ENCODE measurements at places on chromosomes 2 and 18. TPM values are rescaled to one million over a fixed set of nuclear protein-coding genes. Genes with fewer than 3 reads are reported as not detected.
A peak's percentile ranks its signal among the peaks of the same experiment; 100 is the strongest.

GRCh38 chr2:148888003-148888501 lies 13.0 kb downstream of the KIF5C start:
- peaks cover 12% of the 10 kb centered on the region for H3K4me1 ChIP-seq
- peaks cover 34% of the 10 kb centered on the region for H3K27me3 ChIP-seq
- H3K27ac ChIP-seq: no peak overlapping the region

- DNase-seq: no peak
- H3K4me1 ChIP-seq: no peaks in the 10 kb centered on the region
Observed at GRCh38 chr18:49546719-49547273, 15.1 kb upstream of the LIPG start.

The ADGRF3 gene
- total RNA-seq: 3.1 TPM

The FAM124B gene
- total RNA-seq: 2.0 TPM

- H3K27ac ChIP-seq: no peak overlapping the region
- H3K4me3 ChIP-seq: no peak overlapping the region
- DNase-seq: no peak
- no peaks in the 10 kb centered on the region for H3K36me3 ChIP-seq
- H3K4me1 ChIP-seq: no peaks in the 10 kb centered on the region
- no peaks in the 10 kb centered on the region for H3K27me3 ChIP-seq
Observed at GRCh38 chr2:114368705-114369104, 73.7 kb upstream of the DPP10 start.

DNA sequence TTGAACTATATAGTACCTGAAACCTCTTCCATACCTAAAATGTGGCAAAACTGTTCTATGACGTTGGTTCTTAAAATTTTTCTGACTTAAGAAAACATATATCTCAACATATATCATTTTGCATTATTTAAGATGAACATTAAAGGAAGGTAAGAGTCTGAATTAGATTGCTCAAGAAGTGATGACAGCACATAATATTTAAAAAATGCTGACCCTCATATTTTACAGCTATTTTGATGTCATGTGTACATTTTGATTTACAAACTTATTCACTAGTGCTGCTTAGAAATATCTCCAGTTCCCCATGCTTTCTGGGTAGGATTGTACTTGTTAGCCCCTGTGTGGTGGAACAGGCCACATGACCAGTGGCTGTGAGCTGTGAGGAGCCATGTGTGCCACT lies 666.1 kb downstream of the SATB2 start:
- H3K4me3 ChIP-seq: no peak overlapping the region
- H3K4me1 ChIP-seq: no peaks in the 10 kb centered on the region
- DNase-seq: no peak

The PROKR1 gene
- not detected for total RNA-seq

The NCKAP5 gene
- not detected for total RNA-seq

The DSC2 gene
- total RNA-seq: not detected

DNA sequence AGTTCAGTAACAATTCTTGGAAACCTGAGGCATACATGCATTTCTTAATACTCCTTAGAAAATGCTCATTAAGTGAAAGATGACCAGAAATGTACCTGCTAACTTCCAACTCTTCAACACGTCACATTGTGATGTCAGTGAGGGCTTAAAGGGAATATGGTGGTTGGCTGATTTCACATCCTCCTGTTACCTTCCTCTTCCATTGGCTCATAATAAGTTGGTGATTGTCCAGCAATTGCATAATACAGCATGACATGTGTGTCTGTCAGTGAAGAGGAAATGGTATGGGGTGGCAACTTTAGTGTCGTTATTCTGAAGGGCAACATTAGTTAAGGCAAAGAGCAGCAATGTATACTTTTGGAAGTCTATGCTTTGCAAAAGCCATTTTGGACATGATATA lies 26.0 kb downstream of the PLEK start:
- H3K4me1 ChIP-seq: peaks cover 25% of the 10 kb centered on the region
- H3K4me3 ChIP-seq: no peak overlapping the region
- H3K27ac ChIP-seq: no peak overlapping the region
- peaks cover 40% of the 10 kb centered on the region for H3K27me3 ChIP-seq
- DNase-seq: no peak

DNA sequence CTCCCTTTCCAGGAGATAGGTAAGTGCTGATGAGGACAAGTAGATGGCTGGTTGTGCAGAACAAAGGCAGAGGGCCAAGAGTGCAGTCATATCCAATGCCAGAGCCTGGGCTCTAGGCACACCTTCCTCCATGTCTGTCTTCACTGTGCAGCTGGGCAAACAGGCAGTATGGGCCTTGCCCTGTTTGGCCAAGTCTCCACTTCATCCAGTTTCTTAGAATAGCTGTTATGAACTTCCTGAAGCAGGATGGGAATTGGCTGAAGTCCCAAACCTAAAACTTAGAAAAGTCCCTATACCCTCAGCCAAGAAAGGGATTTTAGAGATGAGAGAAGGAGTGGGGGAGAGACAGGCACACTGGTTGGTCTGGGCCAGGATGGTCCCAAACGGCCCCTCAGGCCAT lies 37.5 kb upstream of the CYP26B1 start:
- H3K4me3 ChIP-seq: no peak overlapping the region
- no peak for DNase-seq
- no peaks in the 10 kb centered on the region for H3K36me3 ChIP-seq

The RPRM gene
- not detected for total RNA-seq

The NFATC1 gene
- total RNA-seq: 95.0 TPM

The EGR4 gene
- 0.46 TPM for total RNA-seq

- H3K4me1 ChIP-seq: no peaks in the 10 kb centered on the region
- H3K36me3 ChIP-seq: no peaks in the 10 kb centered on the region
- H3K4me3 ChIP-seq: no peak overlapping the region
- peaks cover 22% of the 10 kb centered on the region for H3K27me3 ChIP-seq
- no peak for DNase-seq
Observed at GRCh38 chr2:74690571-74690970, 36.5 kb downstream of the SEMA4F start.

The NYAP2 gene
- not detected for total RNA-seq

- H3K27me3 ChIP-seq: peaks cover 40% of the 10 kb centered on the region
- no peak overlapping the region for H3K27ac ChIP-seq
- H3K4me1 ChIP-seq: no peaks in the 10 kb centered on the region
- no peaks in the 10 kb centered on the region for H3K36me3 ChIP-seq
- no peak for DNase-seq
- no peak overlapping the region for H3K4me3 ChIP-seq
Observed at GRCh38 chr2:120330946-120331822, 14.8 kb upstream of the INHBB start.

The C2orf66 gene
- total RNA-seq: 0.25 TPM

DNA sequence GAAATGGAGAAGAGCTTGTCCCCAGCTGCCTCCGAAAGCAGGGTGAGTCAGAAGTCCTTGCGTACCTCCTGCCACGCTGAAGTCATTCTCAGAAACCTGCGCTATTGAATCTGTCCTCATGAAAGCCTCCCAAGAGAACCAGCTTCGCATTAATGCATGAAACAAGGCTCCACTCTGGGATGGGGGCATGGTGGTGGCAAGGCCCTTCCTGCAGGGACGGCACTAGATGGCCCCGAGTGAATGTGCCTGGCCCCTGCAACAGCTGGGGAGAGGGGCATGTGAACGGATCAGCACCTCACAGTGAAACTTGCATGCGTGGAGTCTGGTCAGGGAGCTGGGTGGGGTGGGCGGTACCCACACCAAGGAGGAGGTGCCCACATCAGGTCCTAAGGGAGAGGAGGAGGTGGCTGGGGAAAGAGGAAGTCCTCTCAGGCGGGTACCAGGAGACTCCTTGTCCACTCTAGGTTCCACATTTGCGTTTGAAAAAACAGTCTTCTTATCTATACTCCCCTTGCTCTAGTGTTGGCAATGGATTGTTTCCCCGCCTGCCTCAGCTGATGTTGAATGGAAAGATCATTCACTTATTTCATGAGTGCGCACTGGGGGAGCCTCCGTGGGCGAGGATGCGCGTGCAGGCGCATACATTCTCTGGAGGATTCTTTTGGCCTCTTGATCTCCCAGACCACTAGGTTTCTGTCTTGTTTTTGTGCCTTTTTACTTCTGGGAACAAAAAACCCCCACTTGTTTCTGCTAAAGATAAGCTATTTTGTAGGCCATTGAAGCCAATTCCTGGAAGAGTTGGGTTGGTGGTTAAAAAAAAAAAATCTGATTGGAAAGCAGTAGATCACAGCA lies 104.7 kb downstream of the KLHL29 start:
- H3K4me1 ChIP-seq: peaks cover 55% of the 10 kb centered on the region
- peak overlapping the region; percentile 48 for H3K4me3 ChIP-seq
- H3K27ac ChIP-seq: peak overlapping the region; percentile 88
- H3K27me3 ChIP-seq: peaks cover 3% of the 10 kb centered on the region

DNA sequence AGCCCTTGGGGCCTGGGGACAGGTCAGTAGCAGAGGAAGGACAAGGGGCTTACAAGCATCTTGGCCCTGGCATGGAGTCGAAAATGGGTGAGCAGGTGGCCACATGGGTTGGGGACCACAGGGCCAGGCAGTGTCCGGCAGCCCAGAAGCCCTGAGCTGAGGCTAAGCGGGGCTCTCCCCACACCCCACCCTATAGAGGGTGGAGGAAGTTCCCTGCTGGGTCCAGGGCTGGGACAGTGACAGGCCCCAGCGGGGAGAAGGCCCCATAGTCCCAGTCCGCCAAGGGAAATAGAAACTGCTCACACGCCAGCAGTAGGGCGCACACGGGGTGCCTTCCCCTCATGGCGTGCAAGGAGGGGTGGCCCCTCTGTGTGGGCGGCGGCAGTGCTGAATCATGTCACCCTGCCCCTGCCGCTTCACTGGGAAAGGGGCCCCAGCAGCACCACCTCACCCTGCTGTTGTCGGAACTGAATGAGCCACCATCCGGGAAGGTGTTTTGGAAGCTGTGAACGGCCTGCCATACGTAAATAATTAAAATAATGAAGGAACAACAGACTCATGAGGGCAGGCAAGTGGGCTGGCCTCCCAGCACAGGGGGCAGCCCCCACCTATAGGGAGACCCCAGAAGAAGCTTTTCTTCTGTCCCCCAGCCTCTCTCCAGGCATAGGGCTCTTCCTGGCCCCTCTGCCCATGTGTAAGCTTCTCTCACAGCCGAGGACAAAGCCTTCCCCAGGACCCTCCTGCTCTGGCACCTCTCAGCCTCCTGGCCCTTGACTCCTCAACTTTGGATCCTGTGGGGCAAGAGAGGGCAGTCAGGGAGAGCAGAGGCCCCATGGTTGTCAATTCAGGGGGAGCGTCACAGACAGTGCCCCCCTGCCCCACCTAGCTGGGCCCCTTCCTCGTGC lies 12.7 kb upstream of the DUSP2 start:
- H3K36me3 ChIP-seq: peaks cover 8% of the 10 kb centered on the region
- H3K4me3 ChIP-seq: peak overlapping the region; percentile 60
- DNase-seq: peak; percentile 68
- H3K27ac ChIP-seq: peak overlapping the region; percentile 93

- no peaks in the 10 kb centered on the region for H3K27me3 ChIP-seq
- no peak for DNase-seq
- no peak overlapping the region for H3K4me3 ChIP-seq
- H3K4me1 ChIP-seq: no peaks in the 10 kb centered on the region
Observed at GRCh38 chr2:95354925-95355324, 47.6 kb upstream of the FAHD2A start.

DNA sequence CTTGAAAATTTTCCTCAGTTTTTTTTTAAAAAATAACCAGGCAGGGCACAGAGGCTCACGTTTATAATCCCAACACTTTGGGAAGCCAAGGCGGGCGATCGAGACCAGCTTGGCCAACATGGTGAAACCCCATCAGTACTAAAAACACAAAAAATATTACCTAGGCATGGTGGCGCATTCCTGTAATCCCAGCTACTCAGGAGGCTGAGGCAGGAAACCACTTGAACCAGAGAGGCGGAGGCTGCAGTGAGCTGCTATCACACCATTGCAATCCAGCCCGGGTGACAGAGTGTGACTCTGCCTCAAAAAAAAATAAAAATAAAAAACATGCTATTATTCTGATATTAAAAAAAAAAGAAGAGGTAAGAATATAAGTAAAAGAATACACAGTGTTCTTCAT lies 191.0 kb downstream of the ZEB2 start:
- H3K36me3 ChIP-seq: peaks cover 43% of the 10 kb centered on the region
- H3K27ac ChIP-seq: peak overlapping the region; percentile 72
- no peak overlapping the region for H3K4me3 ChIP-seq
- DNase-seq: no peak
- no peaks in the 10 kb centered on the region for H3K27me3 ChIP-seq
- H3K4me1 ChIP-seq: peaks cover 68% of the 10 kb centered on the region

- H3K4me3 ChIP-seq: peak overlapping the region; percentile 71
- peaks cover 44% of the 10 kb centered on the region for H3K4me1 ChIP-seq
- no peaks in the 10 kb centered on the region for H3K27me3 ChIP-seq
Observed at GRCh38 chr2:106138543-106139237, 55.4 kb downstream of the UXS1 start.

DNA sequence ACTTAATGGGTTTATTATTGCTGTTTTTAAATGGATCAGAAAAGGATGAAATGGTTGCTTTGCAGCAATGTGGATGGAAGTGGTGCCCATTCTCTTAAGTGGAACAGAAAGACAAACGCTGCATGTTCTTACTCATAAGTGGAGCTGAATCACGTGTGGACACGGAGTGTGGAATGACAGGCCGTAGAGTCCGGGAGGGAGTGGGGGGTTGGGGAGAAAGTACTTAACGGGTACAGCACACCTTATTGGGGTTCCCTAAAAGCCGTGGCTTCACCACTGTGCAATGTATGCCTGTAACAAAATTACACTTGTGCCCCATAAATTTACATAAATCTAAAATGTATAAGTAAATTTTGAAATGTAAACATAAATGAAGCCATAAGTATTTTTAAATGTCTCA lies 64.0 kb upstream of the CTDP1 start:
- H3K27me3 ChIP-seq: no peaks in the 10 kb centered on the region
- H3K4me1 ChIP-seq: no peaks in the 10 kb centered on the region
- H3K36me3 ChIP-seq: no peaks in the 10 kb centered on the region
- H3K4me3 ChIP-seq: no peak overlapping the region
- no peak for DNase-seq

The PPIL3 gene
- 55.4 TPM for total RNA-seq

The VSNL1 gene
- total RNA-seq: not detected

DNA sequence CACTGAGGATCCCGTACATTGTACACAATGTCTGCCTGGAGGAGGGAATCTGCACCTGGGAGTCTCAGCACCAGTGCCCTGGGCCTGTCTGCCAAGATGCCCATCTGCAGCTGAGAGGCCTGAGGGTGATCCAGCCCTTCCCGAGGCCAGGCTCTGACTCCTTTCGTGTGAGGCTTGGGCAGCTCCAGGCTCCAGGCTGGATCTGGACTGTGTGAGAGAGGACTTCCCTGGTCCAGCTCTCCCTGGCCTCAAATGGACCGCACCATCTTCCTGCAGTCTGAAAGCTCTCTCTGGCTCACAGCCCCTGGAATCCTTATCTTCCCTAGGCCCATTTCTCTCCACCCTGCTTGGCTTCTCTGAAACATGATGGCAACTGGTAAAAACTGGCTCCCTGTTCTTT lies 324.6 kb downstream of the DYSF start:
- H3K27ac ChIP-seq: no peak overlapping the region
- H3K36me3 ChIP-seq: no peaks in the 10 kb centered on the region
- H3K27me3 ChIP-seq: no peaks in the 10 kb centered on the region

GRCh38 chr2:58427572-58428095 lies 186.5 kb upstream of the FANCL start:
- H3K4me3 ChIP-seq: peak overlapping the region; percentile 61
- H3K27me3 ChIP-seq: peaks cover 36% of the 10 kb centered on the region
- H3K36me3 ChIP-seq: no peaks in the 10 kb centered on the region
- no peak for DNase-seq
- peaks cover 4% of the 10 kb centered on the region for H3K4me1 ChIP-seq
- H3K27ac ChIP-seq: no peak overlapping the region

All from activated T-helper 2 cell treated with anti-CD3 and anti-CD28 coated beads, Interferon-gamma antibody, Interleukin-2, Interleukin-4, amounts not matched to agents 10 μg/mL and 5 μg/mL and 100 μg/mL, durations not matched to agents 14 hours and 24 hours and 36 hours (primary cell).